ENCODE measurements at places on chromosomes 12 and 14.

- DNase-seq: no peak
These were observed 227.7 kb upstream of the HMGA2 start for GRCh38 chr12:65596514-65597091.

DNA sequence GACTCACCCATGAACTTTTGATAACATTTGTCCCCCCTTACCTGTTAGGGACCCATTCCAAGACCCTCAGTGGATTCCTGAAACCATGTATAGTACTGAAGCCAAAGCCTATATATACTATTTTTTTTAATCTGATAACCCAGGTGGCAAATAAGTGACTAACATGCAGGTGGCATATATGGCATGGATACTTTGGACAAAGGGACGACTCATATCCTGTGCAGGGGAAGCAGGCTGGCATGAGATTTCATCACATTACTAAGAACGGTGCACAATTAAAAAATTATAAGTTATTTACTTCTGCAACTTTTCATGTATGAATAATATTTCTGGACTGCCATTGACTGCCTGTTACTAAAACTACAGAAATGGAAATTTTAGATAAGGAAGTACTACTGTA lies 880.1 kb upstream of the FBXO33 start:
- DNase-seq: no peak

- DNase-seq: no peak
These were observed 62.6 kb downstream of the FBXL14 start for GRCh38 chr12:1531654-1532374.

DNA sequence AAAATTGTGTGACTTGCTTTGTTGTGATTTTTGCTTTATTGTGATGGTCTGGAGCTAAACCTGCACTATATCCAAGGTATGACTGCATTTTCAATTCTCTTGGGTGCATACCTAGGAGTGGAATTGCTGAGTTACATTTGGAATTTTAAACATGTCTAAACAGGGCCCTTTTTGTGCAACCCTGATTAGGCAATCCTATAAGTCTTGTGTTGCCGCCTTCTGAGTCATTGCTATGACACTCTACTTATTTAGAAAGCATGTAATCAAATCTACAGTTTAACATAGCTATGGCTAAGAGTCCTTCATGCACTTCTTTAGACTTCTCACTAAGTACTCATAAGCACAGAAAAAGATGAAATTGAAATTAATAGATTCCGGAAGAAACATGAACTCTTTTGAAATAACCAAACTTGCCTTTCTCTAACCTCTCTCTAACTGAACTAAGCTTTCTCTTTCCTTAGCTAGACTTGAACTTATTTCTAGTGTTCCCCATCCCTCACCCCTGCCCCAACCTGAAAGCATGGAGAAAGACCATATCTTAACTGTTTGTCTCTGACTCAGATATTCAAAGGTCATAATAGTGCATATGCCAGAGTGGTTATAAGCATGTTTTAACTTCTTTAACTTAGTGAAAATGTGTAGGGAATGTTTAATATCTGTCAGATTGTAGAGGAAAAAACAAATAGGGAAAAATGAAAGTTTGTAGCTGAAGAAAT lies 203.0 kb downstream of the SNAPC1 start:
- DNase-seq: peak; percentile 60

DNA sequence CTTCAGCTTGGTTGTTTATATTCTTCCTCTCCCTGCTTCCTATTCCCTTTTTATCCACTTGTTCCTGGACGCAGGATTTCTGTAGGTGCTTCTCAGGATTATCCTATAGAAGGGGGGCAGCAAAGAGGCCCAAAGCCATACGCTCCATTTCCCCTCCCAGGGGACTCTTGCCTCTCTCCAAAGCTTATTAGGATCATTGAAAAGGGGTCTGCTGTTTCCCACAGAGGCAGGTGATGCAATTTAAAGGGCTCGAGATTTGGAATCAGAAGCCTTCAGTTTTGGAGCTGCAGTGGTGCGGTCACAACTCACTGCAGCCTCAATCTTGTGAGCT lies 31.5 kb upstream of the SYNDIG1L start:
- no peak for DNase-seq

- DNase-seq: no peak
These were observed 84.3 kb upstream of the DIO3 start for GRCh38 chr14:101476916-101477553.

- DNase-seq: peak; percentile 14
These were observed 439.5 kb downstream of the CCER1 start for GRCh38 chr12:90515199-90516175.

GRCh38 chr14:69204753-69205152 lies 13.5 kb downstream of the EXD2 start:
- DNase-seq: no peak

DNA sequence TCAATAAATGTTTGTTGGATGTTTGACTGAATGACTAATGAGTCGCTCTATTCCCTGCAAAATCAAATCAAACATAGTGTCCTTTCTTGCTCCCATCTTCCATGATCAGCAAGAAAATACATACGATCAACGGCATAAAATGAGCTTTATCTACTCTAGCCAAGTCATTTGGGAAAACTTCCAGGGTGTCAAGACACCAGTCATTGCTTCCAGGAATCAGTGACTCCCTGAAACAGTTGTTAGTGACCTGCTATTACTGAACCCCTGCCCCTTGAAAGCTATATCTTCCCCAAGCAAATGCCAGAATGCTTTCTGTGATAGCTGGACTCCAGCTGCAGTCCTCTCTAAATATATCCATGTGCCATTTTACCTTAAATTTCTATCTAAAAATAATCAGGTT lies 169.5 kb upstream of the SSTR1 start:
- no peak for DNase-seq

- DNase-seq: no peak
These were observed 20.7 kb downstream of the ACACB start for GRCh38 chr12:109137055-109137454.

DNA sequence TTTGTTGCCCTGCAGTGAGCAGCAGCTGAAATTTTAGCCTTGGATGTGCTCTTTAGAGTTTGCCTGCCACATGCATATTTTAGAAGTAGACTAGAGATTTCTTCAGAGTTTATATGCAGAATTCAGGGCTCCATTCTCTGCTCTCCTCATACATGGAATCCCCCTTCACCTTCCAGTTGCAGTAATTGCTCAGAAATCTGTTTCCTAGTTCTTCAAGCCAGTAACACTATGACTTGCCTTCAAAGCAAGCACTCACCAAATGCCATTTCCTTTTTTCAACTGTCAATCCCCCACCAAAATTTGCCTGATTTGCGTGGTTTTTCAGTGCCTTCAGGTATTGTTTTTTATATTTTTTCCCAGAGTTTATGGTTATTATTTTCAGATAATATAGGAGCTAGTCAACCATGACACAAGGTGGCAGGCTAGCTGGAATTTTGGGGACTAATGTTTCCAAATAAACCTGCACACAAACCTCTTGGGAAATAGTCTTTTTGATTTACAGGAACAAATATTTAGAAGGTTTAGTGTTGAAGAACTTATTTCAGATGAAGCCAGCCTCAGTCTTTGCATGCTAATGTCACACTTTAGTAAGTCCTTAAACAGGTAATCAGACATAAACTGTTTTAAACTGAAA lies 79.2 kb downstream of the ASCL1 start:
- no peak for DNase-seq

GRCh38 chr14:105204931-105205672 lies 24.0 kb upstream of the NUDT14 start:
- DNase-seq: no peak

DNA sequence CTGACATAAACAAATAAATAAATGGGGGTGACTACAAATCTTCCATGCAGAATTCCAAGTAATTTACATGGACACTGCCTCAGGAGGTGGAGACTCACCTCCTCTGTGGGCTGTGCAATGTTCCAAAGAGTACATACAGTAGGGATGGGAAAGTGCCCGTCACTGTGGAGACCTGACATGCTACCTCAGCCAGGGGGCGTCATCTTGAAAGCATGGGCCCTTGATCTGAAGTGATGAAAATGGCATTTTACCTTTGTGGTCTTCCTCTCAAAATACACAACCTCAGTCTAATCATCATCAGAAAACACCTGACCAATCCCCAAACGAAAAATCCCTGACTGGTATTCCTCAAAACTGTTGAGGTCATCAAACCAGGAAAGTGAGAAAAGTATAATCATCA lies 48.4 kb downstream of the ANAPC7 start:
- no peak for DNase-seq

- DNase-seq: no peak
These were observed 348.4 kb downstream of the BCL11B start for GRCh38 chr14:98923596-98923995.

DNA sequence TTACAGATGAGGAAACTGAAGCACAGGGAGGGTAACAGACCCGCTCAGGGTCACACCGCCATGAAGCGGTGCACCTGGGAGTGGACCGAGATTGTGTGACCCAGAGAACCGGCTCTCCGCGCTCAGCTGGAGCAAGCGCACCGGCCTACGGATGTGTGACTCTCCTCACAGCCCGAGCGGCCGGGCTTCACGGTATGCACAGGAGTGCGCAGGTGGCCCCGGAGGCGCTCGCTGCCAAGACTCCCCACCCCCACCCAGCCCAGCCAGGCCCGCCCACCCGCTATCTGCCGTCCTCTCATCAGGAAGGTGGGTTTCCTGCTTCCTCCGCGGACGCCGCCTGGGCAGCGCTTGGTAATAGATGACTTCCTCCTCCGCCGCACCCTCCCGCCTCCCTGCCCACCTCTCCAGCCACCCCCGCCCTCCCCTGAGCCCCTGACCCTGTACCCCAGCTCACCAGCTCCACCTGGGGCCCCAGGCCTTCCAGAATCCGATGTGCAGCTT lies 110.7 kb downstream of the NCOR2 start:
- DNase-seq: no peak

- no peak for DNase-seq
These were observed 105.8 kb downstream of the SAMD4A start for GRCh38 chr14:54672688-54673087.

DNA sequence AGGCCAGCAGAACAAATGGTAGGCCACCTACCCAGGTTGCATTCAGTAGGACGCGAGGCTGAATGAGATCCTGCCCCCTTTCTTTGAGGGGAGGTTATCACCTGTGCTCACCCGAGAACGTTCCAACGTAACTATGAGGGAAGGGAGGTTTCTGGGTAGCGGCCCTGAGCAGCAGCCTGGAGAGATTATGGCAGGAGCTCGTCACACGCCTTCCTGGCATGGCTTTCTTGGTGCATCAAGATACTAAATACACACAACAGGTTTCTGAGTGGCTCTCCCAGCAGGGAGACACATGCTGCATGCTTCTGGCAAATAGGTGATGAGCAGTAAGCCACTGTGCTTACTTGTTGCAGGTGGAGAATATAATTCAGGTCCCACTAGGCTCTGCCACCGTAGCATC lies 147.7 kb downstream of the CALM1 start:
- DNase-seq: no peak

DNA sequence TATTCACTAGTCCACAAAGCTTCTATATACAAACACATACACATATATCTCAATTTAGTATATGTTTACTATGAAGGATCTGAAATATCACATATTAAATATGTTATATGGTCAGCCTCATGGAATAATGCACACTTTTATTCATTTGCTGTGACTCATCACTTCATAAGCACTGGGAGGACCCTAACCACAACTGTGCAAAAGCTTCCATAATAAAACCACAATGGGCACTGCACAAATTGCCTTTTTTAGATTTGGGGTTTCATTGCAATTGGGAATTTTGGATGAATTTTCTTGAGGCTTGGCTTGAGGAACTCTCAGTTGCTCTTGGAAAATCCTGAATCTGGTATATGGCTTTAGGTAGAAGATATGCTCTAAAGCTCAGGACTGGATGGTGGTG lies 399.4 kb downstream of the C12orf75 start:
- no peak for DNase-seq

DNA sequence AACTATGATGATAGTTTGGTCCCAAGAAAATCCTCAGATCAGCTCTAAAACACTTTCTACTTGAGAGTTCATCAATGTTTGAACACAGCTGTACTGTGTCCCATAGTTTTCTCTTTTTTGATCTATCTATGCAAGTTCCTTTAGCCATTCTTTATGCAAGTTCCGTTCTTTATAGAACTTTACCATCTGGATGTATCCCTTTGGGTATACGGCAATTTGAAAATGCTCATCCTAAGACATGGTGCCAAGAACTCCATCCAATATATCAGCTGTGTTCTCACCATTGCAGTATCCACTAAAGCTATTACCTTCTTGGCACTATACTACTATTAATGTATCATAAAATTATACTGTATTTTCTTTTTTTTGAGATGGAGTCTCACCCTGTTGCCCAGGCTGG lies 276.9 kb downstream of the NOVA1 start:
- DNase-seq: no peak

- no peak for DNase-seq
These were observed 2.8 kb upstream of the MYL6 start for GRCh38 chr12:56155256-56155845.

DNA sequence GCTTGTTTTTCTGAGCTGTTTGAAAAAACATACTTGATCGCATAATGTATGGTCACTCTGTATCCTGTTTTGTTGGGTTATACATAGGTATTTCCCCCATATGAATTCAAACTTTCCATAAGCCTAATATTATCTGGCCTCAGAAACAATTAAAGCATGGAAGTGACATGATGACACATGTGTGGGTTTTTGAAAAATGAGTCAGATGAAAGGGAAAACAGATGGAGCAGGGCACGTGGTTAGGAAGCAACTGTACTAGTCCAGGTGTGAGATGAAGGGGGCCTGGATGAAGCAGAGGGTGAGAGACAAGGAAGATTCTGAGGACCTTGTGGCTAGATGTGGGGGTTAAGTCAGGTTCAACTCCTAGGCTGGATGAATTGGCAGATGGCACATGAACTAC lies 92.7 kb upstream of the DNM1L start:
- DNase-seq: no peak

DNA sequence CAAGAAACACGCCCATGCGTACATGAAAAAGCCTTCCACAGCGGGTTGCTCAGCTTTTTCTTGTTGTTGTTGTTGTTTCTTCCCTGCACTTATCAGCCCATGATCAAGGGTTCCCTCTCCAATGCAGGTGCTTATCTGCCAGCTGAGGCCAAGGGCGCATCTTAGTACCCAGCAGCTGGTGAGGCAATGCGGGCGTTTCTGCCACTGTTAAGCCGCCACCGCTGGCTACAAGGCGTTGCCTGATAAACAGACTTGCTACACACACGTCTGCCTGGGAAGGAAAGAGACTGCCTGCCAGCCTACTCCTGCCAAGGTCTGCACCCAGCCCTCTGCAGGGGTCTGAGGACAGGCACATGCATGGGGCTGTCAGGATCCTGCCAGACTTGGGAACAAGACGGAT lies 345.9 kb downstream of the BCL11B start:
- DNase-seq: no peak

GRCh38 chr14:75449696-75450095 lies 21.9 kb downstream of the JDP2 start:
- no peak for DNase-seq
